Activated naive CD4-positive, alpha-beta T cell (primary cell): ENCODE measurements at places on chromosomes 7 and 10.

- DNase-seq, result no peak
These were observed 104.1 kb downstream of the LHPP start for GRCh38 chr10:124565565-124566221.

GRCh38 chr10:10497245-10497644 is 520.4 kb upstream of the CELF2 start:
- no peak for DNase-seq

DNA sequence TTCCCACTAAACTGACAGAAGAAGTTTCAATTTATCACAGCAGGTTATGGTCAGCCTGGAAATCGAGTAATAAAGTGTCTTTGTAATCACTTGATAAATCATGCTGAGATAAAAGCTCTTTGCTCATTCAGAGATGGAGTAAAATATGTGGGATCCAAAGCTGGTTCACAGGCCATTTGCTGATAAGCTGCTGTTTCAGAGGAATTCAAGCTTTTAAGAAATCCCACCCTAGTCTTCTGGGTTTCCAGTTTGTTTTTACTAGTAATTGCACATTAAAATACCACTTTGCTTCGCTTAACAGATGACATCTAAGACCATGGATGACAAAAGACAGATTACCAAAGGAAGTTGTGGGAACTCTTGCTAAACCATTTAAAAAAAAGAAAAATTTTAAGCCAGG is 37.4 kb upstream of the CDK6 start:
- DNase-seq, result no peak

- no peak for DNase-seq
These were observed 118.5 kb downstream of the AMPH start for GRCh38 chr7:38512704-38513103.

GRCh38 chr10:121771966-121772365 is 155.9 kb downstream of the ATE1 start:
- no peak for DNase-seq

GRCh38 chr7:18474944-18475343 is 20.6 kb upstream of the HDAC9 start:
- no peak for DNase-seq

GRCh38 chr7:39272111-39272510 is 294.1 kb upstream of the YAE1 start:
- no peak for DNase-seq

GRCh38 chr7:20407585-20408466 is 77.1 kb downstream of the ITGB8 start:
- DNase-seq, result no peak
